ENCODE measurements at places on chromosomes 1 and 21. TPM values are rescaled to one million over a fixed set of nuclear protein-coding genes. Genes with fewer than 3 reads are reported as not detected.

- no peak for DNase-seq
Observed at GRCh38 chr1:68197461-68197860, 34.9 kb downstream of the WLS start.

DNA sequence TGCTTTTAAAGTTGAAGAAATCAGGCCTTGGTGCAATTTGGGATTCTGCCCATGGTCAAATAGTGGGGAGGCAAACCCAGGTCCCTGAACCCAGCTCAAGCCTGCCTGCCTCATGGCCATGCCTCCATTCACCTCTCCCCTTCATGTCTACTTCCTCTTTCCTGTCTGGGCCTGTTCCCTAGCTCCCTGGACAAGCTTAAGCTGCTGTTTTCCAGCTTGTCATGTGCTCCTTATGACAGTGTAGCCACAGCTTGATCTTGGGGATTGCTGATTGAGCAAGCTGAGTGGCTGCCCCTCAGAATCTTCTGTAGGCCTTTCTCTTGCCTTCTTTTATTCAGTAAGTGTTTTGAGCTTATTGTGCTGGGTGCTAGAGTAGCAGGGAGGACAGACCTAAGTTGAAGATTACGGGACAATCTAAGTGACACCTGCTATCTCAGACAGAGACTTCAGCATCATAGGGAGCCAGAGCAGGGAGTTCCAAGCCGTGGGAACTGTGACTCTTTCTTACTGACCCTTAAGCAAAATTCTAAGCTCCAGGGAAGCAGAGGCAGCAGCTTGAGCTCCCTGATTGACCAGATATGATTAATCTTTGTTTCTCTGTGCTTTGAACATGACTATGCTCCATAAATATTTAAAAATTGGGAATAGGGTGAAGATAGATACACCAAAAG lies 520 bp upstream of the MR1 start:
- peak; percentile 37 for DNase-seq

DNA sequence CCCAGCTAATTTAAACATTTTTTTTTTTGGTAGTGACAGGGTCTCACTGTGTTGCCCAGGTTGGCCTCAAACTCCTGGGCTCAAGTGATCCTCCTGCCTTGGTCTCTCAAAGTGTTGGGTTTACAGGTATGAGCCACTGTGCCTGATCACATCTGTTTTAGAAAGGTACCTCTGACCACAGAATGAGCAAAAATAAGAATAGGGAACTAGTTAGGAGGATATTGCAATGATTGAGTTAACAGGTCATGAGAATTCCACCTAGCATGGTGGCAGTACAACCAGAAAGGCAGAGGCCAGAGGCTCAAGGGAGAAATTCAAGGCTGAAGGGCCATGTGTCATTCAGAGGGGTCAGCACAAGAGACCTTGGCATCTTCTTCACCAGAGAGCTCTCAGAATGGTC lies 49.6 kb downstream of the ELAPOR1 start:
- no peak for DNase-seq

DNA sequence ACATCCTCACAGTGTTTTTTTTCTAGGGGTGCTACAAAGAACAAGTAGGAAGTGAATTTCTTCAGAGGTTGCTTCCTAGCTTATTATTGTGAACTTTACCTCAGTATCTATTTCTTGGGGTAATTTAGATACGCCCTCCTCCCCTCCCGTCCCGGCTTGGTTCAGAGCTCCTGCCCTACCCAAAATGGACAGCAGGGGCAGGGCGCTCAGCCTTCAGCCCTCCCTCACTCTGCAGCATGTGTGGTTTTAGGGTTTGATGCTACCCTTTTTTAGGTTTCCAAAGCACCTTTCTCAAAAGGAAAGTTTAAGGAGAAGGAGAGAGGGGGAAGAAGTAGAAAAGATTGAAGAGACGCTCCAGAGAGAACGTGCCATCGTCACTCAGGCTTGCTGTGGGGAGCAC lies 16.9 kb upstream of the POGK start:
- DNase-seq, result no peak

DNA sequence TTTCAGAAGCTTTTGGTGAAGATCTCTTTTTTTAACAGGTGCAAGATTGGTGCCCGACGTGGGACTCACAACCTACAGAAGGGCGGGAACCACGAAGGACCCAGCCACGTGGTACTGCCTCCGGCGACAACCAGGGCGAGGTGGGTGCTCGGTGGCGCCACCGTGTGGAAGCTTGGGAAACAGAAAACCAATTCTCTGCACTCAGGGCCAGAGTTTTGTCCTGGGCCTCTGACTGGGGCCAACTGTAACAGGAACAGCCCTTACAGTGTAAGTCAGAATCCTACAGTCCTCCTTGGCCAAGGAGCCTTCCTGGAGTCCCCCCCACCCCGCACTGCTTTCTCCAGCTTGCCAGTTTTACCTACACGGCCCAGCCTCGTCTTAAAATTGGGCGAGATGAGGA lies 11.6 kb upstream of the S100A7A start:
- DNase-seq, result no peak

CLK2 gene
- polyA plus RNA-seq, result 41.7 TPM

UQCRHL gene
- polyA plus RNA-seq, result 0.80 TPM

TBX19 gene
- 1.3 TPM for polyA plus RNA-seq

PROK1 gene
- polyA plus RNA-seq, result 0.12 TPM

NCSTN gene
- polyA plus RNA-seq, result 99.1 TPM
